ENCODE measurements at places on chromosomes 1 and 21.

DNA sequence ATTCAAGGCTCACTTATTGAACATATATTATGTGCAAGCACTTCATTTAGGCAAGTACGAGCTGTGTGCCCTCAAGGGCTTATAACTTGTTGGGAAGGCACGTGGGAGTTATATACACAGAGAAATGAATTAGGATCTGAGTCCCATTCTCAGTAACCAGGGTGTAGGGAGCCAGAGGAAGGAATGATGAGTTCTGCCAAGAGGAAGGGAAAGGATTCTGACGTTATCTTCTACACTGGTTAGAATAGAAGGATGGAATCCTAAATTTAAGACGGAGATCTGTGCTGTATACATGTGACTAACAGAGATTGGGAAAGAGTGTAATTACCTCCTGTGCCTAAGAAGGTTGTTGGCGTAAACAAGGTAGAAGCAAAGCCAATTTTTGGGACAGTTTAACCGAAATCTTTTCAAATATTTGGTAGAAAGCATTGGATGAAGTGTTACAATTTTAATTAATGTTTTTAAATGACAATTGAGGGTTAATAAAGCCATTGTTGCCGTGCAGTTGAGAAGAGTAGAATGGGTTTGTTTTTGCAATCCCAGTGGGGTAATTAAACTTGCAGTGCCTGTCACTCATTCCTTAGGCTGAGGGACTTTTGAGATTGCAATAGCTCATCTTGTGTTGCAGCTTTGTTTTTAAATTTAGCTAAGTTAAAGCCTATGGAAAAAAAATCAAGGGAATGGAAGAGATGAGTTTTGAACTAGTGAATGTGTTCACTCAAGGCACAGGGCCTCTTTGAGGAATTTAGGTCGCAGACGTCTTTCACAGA, 177.2 kb downstream of the NFIA start:
- no peak for DNase-seq

- no peak for DNase-seq
Measured at GRCh38 chr1:178055779-178056471, 38.0 kb upstream of the RASAL2 start.

GRCh38 chr1:117932576-117932975, 3.0 kb downstream of the WDR3 start:
- no peak for DNase-seq

DNA sequence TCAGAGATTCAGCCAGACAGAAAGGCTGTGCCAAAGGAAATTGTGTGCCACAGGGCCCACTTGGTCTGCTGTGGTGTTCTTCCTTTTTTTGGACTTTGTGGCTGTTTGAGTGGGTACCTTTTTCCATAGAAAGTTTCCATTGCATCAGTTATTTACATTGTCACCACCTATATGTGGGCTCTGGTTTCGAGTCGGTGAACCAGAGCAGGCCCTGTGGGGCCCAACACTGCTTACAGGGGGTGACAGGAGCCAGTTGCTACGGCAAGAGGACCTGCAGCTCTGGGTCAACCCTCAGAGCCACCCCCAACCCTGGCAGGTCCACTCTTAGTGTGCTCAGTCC, 157.0 kb upstream of the EDN2 start:
- DNase-seq: no peak

DNA sequence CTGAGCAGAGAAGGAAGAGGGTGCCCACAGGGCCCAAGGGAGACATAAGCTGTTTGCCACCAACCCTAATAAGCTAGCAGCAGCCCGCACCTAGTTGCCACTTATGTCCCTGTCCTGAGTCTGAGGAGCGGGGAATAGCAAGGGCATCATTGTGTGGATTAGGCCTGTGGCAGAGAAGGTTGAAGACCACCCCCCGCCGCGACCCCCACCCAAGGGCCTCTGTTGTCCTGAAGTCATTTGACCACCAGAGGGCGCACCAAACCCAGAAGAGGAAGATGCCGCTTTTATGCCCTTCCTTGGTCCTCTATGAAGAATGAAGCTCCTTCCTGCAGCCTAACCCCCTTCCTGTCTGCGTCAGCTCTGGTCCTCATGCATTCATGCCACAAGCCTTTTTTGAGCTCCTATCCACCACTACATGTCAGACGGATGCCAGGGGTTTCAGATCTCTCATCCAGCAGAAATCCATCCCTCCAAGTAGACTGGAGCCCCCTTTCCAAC, 16.6 kb downstream of the RHBG start:
- no peak for DNase-seq

DNA sequence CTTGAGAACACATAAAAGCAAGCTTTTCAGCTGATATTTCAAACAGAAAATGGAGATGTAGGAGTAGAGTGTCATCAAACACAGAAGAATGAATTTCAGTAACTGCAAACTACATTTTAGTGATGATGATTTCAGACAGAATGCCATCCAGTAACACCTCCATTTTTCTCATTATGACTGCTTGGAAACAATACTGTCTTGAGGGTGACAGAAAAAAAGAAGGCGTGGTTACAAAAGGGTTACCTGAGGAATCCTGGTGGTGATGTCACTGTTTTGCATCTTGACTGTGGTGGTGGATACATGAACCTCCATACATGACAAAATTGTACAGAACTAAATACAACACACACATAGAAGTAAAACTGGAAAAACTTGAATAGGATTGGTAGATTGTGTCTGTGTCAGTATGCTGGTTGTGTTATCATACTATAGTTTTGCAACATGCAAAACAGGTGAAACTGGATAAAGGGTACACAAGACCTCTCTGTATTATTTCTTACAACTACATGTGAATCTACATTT, 375.9 kb downstream of the PTBP2 start:
- no peak for DNase-seq

GRCh38 chr1:17276568-17276967, 27.7 kb downstream of the PADI3 start:
- DNase-seq: no peak

DNA sequence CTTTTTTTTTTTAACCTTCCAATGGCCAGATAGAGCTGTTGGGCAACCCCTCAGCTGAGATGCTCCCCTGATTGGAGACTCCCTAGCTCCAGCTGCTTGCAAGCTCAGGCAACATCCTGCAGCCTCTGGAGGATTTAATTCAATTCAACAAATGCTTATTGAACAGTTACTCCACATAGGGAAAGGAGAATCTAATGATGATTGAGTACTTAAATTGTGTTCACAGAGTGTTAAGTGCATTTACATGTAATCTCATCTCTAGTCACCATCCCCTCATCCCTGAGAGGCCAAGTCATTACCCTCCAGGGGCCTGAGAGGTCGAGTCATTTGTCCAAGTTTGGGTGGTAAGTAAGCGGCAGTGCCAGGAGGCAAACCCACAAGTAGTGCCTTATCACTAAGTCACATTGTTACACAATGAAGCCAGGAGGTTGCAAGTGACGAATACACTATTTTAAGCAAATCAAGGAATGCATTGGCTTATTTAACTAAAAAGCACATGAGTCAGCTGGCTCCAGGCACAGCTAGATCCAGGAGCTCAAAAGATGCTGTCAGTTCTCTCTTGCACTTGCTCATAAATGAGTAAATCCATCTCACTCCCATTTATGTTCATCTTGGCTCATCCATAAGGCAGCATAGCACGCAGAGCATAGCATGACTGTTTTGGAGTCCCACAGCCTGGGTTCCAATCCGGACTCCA, 64.3 kb downstream of the OPTC start:
- peak; percentile 91 for DNase-seq

- DNase-seq: no peak
Measured at GRCh38 chr1:33358114-33358794, 37.4 kb upstream of the A3GALT2 start.
